ENCODE measurements at places on chromosomes 1 and 21.
A peak's percentile ranks its signal among the peaks of the same experiment; 100 is the strongest.

DNA sequence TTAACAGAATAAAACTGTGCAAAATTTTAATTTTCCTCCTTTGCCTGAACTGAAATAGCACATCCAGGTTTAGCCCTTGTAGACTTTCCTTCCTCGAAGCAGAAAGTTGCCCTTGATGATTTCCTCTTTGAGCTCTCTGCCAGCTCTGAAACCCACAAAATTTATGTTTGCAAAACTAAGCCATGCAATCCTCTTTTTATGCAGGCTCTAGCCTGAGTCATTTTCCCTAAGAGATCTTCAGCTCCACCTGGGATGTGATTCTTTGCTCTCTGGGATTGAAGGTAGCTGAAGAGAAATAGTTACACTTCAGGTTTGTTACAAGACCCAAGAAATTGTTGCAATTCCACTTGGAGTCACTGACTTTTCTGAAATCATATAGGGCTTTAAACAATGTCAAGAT, 1.4 kb upstream of the F3 start:
- DNase-seq = no peak

- DNase-seq = peak; percentile 31
These were observed 7.4 kb downstream of the WNT3A start for GRCh38 chr1:228013935-228014930.

DNA sequence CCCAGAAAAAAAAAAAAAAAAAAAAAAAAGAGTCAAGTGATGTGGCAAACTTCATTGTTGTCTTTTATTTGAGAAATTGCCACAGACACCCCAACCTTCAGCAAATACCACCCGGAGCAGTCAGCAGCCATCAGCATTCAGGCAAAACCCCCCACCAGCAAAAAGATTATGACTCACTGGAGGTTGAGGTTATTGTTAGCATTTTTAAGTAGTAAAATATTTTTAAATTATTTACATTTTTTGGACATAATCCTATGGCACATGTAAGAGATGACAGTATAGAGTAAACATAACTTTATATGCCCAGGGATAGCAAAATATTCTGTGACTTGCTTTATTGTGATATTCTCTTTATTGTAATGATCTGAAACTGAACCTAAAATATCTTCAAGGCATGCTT, 95.6 kb downstream of the CENPF start:
- no peak for DNase-seq

DNA sequence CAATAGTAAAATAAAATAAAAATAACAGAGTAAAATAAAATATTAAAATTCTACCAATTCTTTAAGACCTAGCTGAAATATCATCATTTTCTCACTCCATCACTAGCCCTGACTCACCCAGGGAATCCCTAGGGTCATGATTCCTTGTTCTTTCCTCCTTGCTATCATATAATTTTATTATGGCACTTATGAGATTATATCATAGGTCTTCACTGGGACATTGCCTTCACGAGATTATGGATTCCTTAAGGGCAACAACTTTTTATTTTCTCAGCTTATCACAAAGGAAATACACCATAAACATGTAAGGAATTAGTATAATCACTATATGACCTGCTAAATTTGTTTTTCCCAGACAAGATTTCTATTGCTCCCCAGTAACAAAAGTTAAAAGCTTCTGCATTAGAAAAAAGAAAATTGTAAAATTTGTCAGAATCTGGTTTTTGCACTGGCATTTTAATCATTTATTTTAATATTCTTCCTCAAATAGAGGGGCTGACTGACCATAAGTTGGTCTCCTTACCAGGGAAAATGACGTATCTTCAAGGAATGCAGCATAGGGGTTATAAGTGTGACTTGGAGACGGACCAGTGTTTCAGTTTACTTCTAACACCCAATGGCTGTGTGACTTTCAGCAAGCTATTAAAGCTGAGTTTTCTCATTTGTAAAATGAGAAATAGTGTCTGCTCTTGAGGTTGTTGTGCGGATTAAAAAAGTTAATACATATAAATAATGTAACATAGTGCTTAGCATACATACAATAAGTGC, 8.8 kb upstream of the CLCA4 start:
- no peak for DNase-seq

- no peak for DNase-seq
These were observed 29.8 kb downstream of the PADI6 start for GRCh38 chr1:17401841-17402240.

DNA sequence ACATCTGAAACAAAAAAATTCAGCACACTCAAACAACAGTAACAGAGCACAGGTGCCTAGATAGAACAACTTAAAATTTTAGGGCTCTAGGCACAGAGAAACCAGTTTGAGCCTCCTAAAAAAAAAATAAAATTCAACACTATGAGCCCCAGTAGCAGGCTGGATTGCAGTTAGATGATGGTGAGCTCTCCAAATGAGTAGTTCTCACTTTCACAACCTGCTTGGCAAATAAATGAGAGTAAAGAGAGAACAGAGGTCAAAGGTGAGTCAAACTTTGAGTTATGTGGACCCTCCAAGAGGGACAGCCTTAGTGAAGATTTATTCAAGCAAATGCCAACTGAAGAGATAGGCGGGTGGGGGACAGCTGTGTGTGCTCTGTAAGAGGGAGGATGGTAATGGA, 3.6 kb downstream of the BEND5 start:
- DNase-seq = no peak

DNA sequence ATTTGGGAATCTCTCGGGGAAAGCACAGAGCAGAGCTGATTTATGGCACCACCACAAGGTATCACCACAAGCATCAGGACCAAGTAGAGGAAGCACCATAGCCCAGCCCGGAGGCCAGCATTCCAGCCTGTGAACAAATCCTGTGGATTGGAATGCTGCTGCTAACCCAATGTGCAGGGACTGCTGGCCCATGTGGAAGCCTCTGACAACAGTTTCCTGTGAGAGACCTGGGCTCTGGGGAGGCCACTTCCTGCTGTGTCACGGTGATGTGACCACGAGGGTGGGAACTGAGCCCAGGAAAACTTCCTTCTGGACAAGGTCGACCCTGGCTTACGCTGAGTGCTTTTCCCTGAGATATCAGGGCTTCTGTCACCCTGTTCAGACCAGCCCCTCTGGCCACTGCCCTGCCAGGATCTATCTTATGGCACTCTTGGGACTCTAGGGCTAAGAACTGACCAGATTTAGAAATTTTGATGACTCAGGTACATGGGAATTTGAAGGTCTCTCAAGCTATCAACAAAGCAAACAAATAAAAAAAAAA, 88.3 kb upstream of the NGF start:
- no peak for DNase-seq

GRCh38 chr21:32308696-32309095, 10.0 kb downstream of the MRAP start:
- no peak for DNase-seq

- DNase-seq = no peak
These were observed 24.9 kb downstream of the MATN1 start for GRCh38 chr1:30698401-30698981.

- no peak for DNase-seq
These were observed 17.1 kb downstream of the TEX35 start for GRCh38 chr1:178530037-178530402.

DNA sequence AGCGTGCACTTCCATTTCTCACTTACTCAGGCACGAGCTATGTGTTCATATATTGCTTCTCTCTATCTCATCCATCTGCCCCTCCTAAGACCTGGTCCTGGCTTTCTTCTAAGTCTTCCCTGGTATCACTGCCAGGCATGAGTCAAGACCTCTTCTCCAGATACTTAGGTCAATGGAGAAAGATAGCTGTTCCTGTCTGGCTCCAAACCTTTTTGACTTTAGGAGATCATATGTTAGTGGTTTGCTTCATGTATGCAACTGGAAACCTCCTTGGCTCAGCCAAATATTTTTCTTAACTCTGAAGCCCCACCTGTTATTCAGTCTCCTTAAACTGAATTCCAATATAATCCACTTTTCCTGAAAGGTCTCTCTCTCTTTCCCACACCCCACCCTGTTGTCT, 211.6 kb upstream of the PTBP2 start:
- DNase-seq = no peak

DNA sequence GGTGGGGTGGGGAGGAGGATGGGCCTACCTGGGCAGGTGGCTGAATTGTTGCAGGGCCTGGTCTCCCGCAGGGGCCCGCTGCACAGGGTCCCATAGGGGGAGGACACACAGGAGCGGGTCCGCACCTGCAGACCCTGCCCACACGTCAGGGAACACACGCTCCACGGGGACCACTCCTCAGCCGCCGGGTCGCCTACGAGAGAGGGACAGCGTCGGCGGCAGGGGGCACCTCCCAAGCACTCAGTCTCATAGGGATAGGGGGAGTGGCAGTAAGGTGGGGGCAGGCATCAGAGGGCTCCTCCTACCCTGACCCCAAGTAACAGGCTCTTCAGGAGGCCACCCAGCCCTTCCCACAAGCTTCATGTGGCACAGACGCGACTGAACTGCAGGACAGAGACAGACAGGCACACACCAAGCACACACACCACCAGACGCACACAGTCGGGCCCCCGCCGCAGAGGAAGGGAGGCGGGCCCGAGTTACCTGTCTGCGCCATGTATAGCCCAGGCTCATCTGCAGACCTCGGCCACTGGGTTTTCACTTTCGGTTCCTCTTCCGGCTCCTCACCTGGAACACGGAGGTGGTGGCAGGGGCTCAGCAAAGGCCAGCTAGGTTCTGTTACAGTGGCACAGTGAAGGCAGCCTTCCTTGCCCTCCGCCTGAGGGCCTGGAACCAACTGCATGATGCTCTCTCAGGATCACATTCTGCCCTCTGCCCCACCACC, 19.8 kb downstream of the ADGRB2 start:
- no peak for DNase-seq

DNA sequence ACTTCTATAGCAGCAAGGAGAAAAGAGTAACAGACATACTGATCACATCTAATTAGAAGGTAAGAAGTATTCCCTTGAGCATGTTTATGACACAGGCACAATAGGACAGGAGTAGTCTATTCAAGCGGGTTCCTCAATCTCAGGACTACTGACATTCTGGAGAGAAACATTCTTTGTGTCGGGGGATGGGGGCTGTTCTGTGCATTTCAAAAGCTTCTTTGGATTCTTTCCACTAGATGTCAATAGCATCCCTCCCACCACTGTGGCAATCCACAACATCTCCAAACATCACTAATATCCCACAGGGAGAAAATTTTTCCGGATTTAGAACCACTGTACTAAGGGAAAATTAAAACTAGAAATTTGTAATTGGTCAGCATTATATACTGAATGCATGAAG, 56.9 kb downstream of the ADAMTS5 start:
- DNase-seq = no peak

DNA sequence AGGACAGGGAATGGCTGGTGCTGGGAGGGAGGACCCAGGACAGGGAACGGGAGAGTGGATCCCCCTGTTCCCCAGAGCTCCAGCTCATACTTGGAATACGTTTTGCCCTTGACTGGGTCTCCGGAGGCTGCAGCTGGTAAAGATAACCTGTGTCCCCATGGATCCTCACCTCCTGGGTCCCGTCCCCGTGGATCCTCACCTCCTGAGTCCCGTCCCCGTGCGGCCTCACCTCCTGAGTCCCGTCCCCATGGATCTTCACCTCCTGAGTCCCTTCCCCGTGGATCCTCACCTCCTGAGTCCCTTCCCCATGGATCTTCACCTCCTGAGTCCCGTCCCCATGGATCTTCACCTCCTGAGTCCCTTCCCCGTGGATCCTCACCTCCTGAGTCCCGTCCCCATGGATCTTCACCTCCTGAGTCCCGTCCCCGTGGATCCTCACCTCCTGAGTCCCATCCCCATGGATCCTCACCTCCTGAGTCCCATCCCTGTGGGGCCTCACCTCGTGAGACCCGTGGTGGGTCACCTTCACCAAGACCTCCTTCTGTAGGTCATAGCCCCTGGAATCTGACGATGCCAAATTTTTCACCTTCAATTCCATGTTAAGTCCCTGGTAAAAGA, 61.4 kb downstream of the SCCPDH start:
- peak; percentile 29 for DNase-seq

- no peak for DNase-seq
These were observed 52.3 kb downstream of the PAPPA2 start for GRCh38 chr1:176515310-176515709.

GRCh38 chr21:46082963-46083790, 14.7 kb upstream of the COL6A2 start:
- no peak for DNase-seq

- no peak for DNase-seq
These were observed 15.1 kb downstream of the TRIM45 start for GRCh38 chr1:117106478-117106877.

DNA sequence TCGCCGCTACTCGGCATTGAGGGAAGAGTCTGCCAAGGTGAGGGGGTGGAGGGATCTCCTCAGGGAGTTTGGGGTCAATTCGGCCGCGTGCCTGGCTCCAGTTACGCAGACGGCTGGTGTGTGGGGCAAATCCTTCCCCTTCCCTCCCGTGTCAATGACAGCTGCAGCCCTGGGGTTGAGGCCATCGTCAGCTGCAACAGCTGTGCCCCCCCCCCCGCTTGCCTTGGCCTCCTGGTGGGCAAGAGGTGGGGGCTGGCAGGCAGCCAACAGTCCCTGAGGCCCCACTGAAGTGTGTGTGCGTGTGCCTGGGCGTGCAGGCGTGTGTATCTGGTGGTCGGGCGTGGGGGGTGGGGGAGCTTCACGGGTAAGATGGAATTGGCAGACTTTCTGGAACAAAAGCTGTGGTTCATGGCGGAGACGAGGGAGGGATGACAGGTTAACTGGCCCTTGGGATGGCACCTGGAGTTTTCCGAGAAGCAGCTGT, 25.6 kb downstream of the PPFIA4 start:
- DNase-seq = no peak

DNA sequence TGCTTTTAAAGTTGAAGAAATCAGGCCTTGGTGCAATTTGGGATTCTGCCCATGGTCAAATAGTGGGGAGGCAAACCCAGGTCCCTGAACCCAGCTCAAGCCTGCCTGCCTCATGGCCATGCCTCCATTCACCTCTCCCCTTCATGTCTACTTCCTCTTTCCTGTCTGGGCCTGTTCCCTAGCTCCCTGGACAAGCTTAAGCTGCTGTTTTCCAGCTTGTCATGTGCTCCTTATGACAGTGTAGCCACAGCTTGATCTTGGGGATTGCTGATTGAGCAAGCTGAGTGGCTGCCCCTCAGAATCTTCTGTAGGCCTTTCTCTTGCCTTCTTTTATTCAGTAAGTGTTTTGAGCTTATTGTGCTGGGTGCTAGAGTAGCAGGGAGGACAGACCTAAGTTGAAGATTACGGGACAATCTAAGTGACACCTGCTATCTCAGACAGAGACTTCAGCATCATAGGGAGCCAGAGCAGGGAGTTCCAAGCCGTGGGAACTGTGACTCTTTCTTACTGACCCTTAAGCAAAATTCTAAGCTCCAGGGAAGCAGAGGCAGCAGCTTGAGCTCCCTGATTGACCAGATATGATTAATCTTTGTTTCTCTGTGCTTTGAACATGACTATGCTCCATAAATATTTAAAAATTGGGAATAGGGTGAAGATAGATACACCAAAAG, 520 bp upstream of the MR1 start:
- DNase-seq = peak; percentile 12

DNA sequence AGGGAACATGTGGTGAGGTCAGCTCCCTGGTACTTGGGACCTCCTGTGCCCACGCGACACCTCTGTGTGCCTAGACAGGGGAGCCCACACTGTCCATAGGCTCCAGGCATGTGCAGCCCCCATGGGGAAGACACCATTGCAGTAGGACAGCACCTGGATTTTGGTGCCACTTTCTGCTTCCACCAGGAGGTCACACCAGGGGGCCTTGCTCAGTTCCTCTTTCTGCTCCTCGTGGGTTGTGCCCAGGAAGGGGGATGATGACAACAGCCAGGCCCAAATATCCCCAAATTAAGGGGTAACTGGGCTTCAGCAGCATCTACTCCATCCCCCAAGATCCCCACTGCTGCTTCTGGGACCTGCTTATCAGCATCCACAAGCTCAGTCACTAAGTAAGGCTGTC, 358.2 kb upstream of the KAZN start:
- DNase-seq = no peak
